ENCODE measurements at places on chromosomes 6 and 20.

DNA sequence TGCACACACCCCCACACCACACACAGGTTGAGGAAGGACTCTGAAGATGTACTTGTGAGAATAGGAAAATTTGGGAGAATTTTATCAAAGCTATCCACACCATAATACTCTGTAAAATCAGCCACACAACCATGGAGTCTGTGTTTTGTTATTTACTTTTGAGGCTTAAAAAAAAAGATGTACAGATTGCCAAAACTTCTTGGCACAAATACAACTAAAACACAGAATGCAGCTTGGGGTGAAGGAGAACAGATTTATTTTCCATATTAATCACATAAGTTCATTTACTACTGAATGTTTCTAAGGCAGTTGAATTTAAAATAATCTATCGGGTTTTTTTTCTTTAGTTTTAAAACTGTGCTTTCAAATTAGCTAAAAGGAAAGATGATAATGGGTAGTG, 32.8 kb upstream of the KCNQ5 start:
- DNase-seq = no peak

DNA sequence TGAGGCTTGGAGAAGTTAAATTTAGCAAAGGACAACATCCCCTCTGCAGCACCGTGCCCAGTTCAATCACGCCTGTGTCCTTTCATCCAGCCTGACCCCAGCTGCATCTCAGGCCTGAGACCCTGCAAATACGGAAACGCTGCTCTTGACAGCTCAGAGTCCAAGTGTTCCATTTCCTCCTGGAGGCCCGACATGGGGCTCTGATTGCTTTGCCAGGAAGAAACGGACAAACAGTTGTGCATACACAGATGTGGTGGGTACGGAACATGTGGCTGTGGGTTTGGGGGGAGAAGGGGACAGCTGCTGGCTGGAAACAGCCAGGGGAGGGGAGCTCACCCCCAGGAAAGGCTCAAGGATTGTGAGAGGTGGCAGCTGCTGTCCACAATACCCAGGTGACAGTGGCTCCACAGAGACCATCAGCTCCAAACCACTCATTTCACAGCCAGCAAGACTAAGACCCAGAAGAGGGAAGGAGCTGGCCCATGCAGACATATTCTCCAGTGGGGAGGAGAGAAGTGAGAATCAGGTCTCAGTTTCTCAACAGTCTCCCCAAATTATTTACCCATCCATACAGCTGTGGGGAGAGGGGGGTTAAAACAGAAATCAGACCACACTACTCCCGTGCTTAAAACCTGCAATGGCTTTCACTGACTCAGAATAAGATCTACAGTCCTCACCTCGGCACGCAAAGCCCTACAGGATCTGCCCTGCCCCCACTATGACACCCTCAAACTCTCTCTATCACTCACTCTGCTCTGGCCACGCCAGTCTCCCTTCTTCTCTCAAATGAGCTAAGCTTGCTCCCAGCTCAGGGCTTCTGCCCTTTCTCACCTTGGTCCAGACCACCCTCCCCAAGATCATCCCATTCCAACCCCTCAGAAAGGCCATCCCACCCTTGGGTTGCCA, 89.1 kb downstream of the PREX1 start:
- no peak for DNase-seq

DNA sequence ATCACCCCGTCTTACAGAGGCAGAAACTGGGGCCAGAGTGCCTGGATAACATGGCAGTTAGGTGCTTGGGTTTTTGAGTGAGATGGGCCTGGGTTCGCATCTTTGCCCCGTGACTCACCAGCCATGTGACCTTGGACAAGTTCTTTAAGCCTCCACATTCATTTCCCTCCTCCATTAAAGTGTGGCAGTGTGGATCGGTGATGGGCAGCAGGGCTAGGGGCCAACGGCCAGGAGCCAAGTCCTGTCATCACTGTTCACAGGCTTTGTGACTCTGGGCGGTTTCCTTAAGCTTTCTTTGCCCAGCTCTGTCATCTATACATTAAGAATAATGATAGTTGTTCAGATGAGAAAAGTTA, 85.5 kb upstream of the PMEPA1 start:
- peak; percentile 52 for DNase-seq

GRCh38 chr6:41674231-41675000, 36.1 kb downstream of the MDFI start:
- DNase-seq = no peak

DNA sequence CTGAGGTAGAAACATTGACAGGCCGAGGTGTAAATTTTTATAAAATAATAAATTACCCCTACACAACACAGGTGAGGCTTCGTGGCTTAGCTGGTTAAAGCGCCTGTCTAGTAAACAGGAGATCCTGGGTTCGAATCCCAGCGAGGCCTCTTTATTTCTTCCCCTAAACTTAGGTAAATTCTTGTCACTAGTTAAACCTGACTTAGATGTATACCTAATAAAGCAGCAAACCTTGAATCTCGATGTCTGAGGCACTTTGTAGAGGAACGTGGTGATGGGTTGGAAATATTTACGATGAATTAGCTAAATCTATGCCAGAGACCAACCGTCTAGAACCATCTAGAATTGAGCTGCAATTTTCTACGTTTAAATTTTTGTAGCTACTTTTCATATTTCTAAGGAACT, 185.6 kb downstream of the OR2B2 start:
- DNase-seq = no peak

DNA sequence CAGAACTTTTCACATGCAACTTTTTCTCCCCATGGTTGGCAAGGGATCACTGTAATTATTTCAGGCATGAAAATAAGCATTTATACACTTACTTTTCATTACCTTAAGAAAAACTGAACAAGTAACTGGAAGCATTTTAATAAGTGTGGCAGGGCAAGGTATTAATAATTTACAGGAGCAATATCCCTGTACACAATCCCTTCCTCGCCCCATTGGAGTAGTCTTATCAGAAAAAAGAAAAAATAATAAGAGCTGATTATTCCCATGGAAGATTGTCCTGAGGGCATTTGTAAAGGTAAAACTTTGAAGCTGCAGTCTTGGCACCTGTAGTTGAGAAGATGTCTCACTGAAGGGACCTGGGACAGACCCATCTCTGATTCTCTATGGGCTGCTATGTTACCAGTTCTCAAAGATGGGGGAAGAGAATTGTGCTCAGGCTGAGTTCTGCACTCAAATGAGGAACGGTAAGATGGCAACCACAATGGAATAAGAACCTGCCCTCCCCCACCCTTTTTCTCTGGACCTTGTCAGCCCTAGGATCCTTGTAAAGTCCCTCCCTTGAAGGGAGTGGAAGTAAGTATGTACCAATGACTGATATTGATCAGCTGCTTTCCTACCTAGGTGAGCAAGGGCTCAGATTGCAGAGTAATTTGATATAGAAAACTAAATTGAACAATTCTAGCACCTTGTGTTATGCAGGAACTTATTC, 70.0 kb upstream of the AHI1 start:
- DNase-seq = no peak

DNA sequence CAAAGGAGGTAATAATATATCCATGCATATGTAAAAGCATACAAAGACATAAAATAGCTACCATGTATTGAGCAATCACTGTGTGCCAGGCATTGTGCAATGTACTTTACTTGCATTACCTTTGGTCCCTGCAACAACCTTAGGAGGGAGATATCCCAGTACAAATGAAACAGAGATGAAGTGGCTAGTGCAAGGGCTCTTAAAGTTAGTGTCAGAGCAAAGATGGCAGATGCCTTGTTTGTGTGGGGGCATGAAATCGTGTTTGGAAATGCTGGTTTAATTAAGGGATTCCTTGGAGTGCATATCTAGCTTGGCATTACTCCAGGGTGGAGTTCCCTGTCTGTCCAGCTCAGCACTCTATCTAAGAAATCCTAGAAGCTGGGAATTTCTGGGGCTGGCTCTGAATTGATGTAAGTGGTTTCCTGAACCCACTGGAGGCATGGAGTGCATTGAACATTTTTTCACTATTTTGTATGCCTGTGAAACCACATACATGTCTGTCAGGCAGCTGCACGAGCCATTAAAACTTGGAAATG, 9.8 kb downstream of the PAQR8 start:
- peak; percentile 18 for DNase-seq

GRCh38 chr20:63547725-63548480, at the start of gene SRMS:
TSS of gene SRMS (minus strand) at chr20:63547749. CDS start at chr20:63547463, 286 bp downstream.
- no peak for DNase-seq

DNA sequence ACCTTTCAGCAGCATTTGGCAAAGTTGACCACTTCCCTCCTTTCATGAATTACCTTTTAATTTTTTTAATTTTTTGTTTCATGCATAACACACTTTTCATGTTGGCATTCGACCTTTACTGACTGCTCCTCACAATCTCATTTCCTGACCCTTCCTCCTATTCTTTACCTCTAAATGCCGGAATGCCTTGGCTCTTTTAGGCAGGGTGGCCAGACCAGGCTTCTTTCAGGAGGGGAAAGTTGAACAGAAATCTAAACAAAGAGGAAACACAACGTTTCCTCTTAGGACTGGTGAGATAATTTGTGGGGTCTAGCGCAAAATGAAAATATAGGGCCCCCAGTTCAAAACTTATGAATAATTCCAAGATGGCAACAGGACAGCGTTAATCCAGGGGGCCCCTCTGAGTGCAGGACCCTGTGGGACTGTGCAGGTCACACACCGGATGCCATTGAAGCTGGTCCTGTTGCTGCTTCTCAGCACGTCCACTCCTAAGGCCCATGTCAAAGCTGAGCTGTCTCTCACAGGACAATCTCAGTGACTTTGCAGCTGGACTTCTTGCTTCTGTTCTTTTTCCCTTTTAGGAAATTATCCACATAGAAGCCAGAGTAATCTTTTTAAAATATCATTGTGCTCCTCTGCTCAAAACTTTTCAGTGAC, 313.8 kb downstream of the HDGFL1 start:
- no peak for DNase-seq

- peak; percentile 25 for DNase-seq
Measured at GRCh38 chr6:54935739-54936138, 89.2 kb downstream of the FAM83B start.

DNA sequence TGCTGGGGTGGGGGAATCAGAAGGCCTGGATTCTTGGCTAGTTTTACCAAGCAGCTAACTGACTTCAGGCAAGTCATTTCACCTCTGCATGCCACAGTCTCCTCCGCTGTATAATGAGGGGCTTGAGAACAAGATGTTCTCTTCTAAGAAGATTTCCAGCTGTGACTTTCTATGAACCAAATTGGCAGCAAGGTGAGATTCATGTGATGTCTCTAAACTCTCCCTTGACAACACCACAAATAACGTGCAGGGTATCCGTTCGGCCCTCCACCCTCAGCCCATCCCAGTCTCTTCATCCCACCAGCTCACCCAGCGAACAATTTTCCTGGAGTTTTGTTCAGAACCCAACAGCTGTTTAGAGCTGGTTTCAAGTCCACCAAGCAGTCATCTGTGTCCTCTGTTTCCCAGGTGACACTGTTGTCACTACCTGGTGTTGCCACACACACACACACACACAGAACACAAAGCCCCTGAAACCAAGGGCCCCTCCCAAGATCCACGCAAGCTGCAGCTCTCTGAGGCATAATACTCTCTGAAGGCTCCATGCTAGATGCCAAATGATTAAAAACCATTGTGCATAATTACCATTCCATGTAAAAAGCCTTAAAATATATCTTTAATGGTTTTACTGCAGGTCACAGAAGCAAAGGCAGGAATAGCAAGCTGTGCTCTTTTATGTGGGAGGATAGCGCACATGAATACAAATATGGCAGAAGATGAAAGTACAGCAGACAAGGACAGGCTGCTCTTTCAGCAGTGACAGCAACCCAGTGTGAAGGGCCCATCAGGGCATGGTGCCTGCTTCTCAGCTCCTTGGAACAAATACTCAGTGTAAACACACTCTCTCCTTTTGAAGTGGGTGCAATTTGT, 48.2 kb downstream of the ARHGAP18 start:
- no peak for DNase-seq

DNA sequence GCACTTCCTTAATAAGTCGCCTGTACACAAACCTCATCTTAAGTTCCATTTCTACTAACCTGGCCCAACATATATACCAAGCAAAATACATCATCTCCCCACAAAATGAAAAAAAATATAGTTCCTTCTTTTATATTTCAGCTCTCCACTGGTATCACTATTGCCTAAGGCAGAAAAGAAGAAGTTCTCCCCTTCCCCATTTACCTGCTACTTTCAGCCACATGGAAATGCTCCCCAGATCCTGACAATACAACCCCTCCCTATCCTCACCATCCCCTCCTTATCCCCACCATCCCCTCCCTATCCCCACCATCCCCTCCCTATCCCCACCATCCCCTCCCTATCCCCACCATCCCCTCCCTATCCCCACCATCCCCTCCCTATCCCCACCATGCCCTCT, 175.7 kb downstream of the LINC00237 start:
- DNase-seq = no peak

GRCh38 chr20:57968120-57968519, 258.3 kb upstream of the PMEPA1 start:
- DNase-seq = peak; percentile 26

DNA sequence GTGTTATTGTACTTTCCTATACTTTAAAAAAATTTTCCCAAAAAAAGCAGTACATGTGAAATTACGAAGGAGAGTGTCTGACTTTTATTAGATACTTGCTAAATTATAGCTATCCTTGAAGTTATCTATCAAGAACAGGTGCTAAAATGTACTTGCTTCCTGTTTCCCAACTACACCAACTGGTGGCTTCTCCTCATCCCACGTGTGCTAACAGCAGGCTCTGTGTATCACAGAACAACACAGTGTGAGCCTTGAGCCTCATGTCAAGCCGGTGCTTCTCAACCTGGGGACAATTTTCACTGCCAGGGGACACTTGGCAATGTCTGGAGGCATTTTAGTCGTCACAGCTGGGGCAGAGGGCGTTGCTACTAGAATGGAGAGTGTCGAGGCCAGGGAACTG, 36.2 kb upstream of the CDYL start:
- DNase-seq = no peak

GRCh38 chr6:122717350-122717749, 62.2 kb upstream of the FABP7 start:
- peak; percentile 61 for DNase-seq

- DNase-seq = peak; percentile 52
Measured at GRCh38 chr6:83221889-83222479, 28.8 kb downstream of the RWDD2A start.

- DNase-seq = no peak
Measured at GRCh38 chr6:18189196-18189595, 34.0 kb downstream of the KDM1B start.

DNA sequence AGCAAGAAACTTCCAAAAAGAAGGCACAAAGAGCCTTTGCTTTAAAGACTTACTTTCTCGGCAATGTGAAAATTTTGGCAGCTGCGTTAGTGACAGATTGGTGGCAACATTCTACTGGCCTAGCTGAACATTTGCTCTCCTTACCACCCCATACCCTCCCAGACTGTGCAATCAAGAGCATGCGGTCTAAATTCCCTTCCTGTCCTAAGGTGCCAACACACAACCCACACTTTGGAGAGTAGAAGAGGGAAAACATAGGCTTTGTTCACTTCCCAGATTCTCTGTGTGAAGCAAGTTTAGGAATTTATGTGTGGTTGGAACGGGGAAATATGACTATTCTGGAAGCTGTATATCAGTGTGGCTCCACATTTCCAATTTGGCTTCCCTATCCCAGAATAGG, 29.8 kb upstream of the NEDD9 start:
- no peak for DNase-seq

DNA sequence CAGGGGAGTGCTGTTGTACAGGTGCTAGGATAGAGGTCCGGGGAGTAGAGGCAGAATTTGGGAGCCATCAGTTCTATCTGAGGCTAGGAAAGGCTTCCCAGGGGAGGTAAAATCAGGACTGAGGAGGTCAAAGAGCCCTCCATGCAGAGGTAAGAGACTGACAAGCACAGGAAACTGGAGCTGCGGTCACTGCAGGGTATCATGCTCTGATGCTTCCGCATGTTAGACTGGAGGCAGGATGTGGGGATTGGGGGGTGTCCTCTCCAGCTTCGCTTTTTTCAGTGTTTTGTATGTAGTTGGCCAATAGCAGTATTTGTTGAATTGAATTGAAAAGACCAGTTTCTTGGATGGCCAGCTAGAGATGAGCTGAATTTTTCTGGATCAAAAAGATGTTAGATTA, 87.8 kb downstream of the SLC22A3 start:
- DNase-seq = no peak
